A673 (cell line): ENCODE measurements at places on chromosomes 3 and 15.

DNA sequence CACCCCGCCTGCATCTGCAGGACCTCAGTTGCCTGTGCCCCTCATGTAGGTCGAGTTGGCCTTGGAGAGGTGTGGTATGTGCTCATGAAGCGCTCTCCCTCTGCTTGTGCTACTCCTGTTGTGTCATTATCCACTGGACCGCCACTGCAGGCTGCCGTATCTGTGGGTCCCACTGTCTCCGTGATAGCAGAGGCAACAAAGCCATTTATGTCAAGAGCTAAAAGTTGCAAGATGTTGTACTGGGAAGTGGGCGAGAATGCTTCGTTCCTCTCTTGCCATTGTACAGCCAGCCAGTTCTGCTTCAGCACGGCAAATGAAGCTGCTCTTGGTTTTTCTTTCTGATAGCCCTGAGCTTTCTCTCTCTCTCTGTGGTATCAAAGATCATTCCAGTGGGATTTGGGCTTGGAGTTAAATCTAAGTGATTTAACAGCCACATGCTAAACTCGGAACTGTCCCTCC lies 89.0 kb downstream of the TMEM212 start:
- no peak for DNase-seq

GRCh38 chr15:67409175-67409574 lies 111.8 kb upstream of the C15orf61 start:
- DNase-seq = peak; percentile 70

DNA sequence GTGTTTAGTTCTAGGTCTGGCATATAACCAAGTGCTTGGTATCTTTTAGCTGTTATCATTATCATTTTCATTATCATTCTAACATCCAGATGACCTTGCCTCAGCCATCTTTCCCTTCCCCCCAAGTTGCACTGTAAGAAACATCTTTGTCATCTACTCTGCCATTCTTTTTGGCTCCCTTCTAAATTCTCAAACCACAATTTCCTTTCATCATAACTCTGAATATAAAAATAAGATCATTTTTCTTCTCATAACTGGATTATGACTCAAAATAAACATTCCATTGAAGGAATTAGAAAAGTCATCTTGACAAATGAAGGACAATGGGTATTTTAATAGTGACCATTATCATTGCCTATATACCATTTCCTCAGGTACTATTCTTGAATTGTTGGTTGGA lies 786.2 kb downstream of the AGBL1 start:
- DNase-seq = no peak

GRCh38 chr15:90557186-90558084 lies 27.7 kb downstream of the CRTC3 start:
- DNase-seq = no peak

- DNase-seq = peak; percentile 14
Measured at GRCh38 chr3:154122552-154122911, 1.3 kb downstream of the ARHGEF26 start.

GRCh38 chr3:136645915-136646314 lies 106.3 kb downstream of the STAG1 start:
- no peak for DNase-seq

GRCh38 chr15:84926491-84927230 lies 42.2 kb downstream of the SLC28A1 start:
- DNase-seq = no peak

- DNase-seq = peak; percentile 76
Measured at GRCh38 chr3:47578691-47579632, at the start of gene CSPG5. TSS of gene CSPG5 (minus strand) at chr3:47578865. CDS start at chr3:47578693, 172 bp downstream.

GRCh38 chr3:42066516-42067181 lies 24.5 kb upstream of the TRAK1 start:
- peak; percentile 14 for DNase-seq

DNA sequence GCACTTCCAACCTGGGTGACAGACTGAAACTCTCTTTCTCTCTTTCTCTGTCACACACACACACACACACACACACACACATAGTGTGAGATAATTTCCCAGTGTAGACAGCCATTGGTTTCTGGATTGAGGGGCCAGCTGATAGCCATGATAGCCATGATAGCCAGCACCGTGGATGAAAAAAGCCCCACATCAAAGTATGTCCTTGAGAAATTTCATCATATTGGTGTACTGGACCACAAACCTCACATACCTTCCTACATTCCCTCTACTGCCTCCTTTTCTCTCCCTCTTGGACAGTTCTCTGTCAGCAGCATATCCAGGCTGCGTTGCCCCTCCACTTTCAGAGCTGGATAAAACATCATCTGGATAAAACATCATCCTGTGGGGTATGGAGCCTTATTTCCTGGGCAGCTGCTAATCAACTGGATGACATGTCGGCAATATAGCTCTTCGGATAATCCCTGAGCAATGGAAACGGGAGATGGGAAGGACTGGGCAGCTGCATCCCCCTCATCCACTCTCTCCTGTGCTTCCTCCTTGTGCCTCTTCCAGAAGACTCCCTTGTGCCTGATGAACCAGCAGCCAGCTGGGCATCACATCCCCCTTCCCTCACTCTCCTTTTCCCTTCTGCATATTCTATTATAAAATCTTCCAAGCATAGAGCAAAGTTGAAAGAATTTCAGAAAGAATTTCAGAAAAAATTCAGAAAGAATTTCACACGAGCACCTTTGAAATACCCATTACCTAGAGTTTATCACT lies 39.3 kb downstream of the GRK7 start:
- no peak for DNase-seq

DNA sequence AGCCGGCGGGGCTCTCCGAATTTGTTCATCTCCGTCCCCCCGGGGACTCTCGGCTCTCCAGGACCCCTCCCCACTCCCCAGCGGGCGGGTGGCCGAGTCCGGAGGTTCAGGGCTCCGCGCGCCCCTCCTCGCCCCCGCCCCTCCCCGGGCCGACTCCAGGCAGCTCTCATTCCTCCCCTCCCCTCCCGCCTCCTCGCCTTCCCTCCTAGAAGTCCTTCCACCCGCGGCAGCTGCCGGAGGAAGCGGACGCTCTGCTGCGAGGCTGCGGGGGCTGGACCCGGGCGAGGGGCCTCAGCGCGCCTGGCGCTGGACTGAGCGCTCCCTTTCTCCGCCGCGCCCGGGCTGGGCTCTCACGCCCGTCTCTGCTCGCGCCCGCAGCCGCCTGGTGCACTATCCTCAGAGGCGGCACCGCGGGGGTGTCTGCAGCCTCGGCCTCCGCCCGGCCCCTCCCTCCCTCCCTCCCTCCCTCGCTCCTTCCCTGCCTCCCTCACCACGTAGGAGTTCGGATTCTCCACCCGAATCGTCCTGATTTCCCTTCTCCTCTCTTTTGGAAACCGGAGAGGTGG lies at the start of gene ROBO2:
TSS of gene ROBO2 (plus strand) at position 494 of the 566 bp plus-strand sequence. CDS start 687 bp downstream, outside the sequence.
- peak; percentile 81 for DNase-seq

GRCh38 chr3:160163229-160163878 lies 61.9 kb upstream of the C3orf80 start:
- DNase-seq = peak; percentile 48

GRCh38 chr3:164004205-164004604 lies 1074.1 kb downstream of the SI start:
- no peak for DNase-seq

- DNase-seq = no peak
Measured at GRCh38 chr3:140424211-140424610, 253.7 kb upstream of the TRIM42 start.

DNA sequence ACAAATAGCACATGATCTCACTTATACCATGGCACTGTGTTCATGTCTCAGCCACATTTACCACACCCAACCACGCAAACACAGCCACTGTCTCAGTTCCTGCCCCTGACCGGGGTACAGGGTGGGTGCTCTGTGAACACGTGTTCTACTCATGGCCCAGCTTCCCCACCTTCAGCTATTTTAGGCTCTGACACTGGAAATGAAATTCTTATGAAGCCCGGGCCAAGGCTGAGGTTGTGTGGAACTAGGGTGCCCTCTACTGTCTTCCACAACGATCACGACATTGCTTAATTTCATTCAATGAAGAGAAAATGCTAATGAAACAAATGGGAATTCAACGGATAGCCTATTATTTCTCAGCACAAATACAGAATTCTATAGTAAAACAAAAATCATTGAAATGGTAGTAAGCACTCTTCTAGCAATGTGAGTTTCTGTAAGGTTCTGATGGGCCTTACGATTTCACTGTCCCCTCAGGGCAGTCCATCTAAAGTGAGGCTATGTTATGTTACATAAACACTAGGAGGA lies 2.1 kb upstream of the GABRA5 start:
- DNase-seq = peak; percentile 27

GRCh38 chr15:40274350-40275274 lies 8.3 kb downstream of the ANKRD63 start:
- peak; percentile 89 for DNase-seq

DNA sequence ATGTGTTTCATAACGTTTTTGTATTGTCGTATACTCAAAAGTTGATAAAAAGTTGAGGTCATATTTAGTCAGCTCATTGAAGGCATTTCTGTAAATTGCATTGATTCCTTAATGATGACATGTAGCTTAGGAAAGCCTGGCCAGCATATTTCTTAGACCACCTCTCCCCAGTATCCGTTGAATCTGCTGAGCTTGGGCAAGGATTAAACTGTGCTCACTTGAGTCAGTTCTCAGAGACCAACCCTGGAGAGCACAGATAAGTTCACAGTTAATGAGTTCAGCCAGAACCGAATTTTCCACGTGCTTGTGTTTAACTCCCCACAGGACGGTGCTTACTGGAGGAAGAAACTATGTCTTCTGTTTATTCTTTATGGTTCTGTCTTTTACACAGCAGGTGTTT lies 132.7 kb downstream of the SLC25A26 start:
- DNase-seq = no peak

DNA sequence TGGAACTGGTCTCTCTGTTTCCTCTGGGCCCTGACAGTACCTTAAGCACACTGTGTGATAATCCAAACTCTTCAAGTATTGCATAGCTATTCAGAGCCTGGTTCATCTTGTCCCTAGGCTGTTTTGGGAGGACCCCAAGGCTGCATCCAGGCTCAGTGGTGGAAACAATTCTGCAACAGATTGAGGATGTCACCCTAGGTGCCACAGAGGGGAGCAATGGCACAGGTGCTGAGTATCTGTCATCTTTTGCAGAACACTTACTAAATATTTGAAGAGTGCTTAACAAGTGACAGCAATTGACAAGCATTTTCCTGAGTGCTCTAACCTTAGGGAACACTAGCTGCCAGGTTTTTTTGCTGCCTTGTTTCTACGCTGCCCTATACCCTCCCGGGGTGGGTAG lies 27.8 kb downstream of the STARD5 start:
- no peak for DNase-seq

DNA sequence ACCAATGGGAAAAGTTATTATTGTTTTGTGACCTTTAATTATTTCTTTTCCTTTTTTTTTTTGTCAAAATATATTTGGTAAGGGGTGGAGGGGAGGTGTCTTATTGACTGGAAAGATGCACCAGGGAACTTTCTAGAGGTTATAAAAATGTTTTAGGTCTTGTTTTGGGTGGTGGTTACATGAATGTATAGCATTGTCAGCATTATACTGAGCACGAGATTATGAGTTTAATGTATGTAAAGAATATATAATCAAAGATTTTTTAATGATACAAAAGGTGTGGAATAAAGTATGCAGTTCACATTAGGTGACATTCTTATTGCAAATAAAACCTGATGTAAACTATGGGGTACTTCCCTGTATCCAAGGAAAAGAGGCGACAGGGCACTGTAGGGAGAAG lies 23.0 kb upstream of the MAP3K13 start:
- no peak for DNase-seq

DNA sequence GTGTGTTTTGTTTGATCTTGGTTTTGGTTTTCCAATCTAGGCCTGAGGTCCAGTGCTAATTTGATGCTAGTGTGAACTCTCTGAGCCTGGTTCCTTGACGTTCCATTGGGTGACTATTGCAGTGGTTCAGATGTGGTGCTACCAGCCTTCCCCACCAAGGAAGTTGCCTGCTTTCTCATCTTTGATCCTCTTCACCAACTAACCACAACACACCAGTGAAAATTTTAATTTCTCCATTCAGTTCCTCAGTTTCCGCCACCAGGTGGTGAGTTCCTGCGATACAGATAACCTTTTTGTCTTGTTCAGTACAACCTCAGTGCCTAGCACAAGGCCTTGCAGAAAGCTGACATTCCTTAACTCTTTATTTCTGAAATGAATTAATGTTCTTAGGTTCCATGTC lies 337.4 kb upstream of the TPRG1 start:
- DNase-seq = no peak

- DNase-seq = no peak
Measured at GRCh38 chr3:96869316-96869715, 54.9 kb downstream of the EPHA6 start.

- DNase-seq = no peak
Measured at GRCh38 chr3:94965867-94966475, 903.1 kb downstream of the NSUN3 start.

DNA sequence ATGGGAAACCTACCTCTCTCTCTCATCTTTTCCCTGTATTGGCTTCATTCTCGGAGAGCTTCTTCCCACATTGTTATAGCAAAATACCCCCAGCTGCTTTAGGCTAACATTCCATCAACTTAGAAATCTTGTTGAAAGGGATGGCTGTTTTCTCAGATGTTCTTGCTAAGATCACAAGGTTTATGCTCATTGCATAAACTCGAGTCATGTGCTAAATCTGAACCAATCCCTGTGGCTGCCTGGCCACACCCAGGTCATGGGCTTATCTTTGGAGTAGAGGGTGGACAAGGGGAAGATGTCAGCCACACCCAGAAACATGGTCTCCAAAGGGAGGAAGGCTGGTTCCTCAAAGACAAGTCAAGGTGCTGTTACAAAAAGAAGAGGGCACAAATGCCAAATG lies 150.6 kb upstream of the UMPS start:
- no peak for DNase-seq

GRCh38 chr15:92719021-92719420 lies 63.4 kb upstream of the FAM174B start:
- DNase-seq = no peak

- no peak for DNase-seq
Measured at GRCh38 chr3:134956844-134957243, 161.8 kb downstream of the EPHB1 start.

- DNase-seq = peak; percentile 22
Measured at GRCh38 chr3:24521420-24522145, 26.9 kb upstream of the THRB start.

DNA sequence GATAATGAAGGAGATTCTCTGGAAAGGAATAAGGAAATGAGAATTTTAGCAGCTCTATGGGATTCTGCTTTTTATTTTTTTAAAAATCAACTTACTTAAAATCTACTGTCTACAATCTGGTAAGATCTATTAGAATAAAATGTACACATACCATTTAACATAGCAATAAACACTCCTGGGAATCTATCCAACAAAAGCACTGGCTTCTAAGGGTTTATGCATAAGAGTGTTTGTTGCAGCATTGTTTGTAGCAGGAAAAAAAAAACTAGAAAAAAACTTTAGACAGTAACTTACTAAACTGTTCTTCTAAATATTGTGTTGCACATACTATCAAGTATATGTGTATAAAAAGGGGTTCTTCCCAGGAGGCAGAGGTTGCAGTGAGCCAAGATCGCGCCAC lies 15.7 kb upstream of the RBP1 start:
- no peak for DNase-seq

DNA sequence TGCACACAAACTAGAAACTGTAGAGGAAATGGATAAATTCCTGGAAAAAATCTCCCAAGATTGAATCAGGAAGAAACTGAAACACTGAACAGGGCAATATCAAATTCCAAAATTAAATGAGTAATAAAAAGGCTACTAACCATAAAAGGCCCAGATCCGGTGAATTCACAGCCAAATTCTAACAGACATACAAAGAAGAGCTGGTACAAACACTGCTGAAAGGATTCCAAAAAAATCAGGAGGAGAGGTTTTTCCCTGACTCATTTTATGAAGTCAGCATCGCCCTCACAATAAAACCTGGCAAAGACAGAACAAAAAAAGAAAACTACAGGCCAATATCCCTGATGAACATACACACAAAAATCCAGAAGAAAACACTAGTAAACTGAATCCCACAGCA lies 462.4 kb upstream of the THBS1 start:
- DNase-seq = no peak

GRCh38 chr3:32850226-32850625 lies 32.4 kb downstream of the TRIM71 start:
- no peak for DNase-seq
